ENCODE measurements at places on chromosomes 6 and 20. TPM values are rescaled to one million over a fixed set of nuclear protein-coding genes. Genes with fewer than 3 reads are reported as not detected.

The SLC26A8 gene
- polyA plus RNA-seq, result 0.04 TPM

The SLC17A4 gene
- polyA plus RNA-seq, result not detected

The CTNNBL1 gene
- 39.6 TPM for polyA plus RNA-seq

The HLA-DQA1 gene
- polyA plus RNA-seq, result 2.8 TPM

The C6orf15 gene
- not detected for polyA plus RNA-seq

The PPT2 gene
- 20.7 TPM for polyA plus RNA-seq

The ZNF76 gene
- 26.9 TPM for polyA plus RNA-seq

The ATG5 gene
- 12.5 TPM for polyA plus RNA-seq

The C20orf204 gene
- 0.38 TPM for polyA plus RNA-seq

The DNAH8 gene
- polyA plus RNA-seq, result under 0.01 TPM

The COL9A1 gene
- polyA plus RNA-seq, result 0.08 TPM

The FRK gene
- polyA plus RNA-seq, result 1.3 TPM

The CLPSL2 gene
- not detected for polyA plus RNA-seq

The IP6K3 gene
- polyA plus RNA-seq, result 0.65 TPM

The GHRH gene
- polyA plus RNA-seq, result not detected

The APOBEC2 gene
- polyA plus RNA-seq, result 0.19 TPM

Measured in esophagus (tissue), 2 donors.